T-helper 1 cell treated with Interleukin-12 subunit alpha and Interleukin-12 subunit beta and Interleukin-4 antibody, amounts not matched to agents 30 ng/mL and 1 ng/mL, for 36 hours (primary cell): ENCODE measurements at places on chromosomes 3 and 15. TPM values are rescaled to one million over a fixed set of nuclear protein-coding genes. Genes with fewer than 3 reads are reported as not detected.

SLC9C1 gene
- total RNA-seq: not detected in 2 replicates

CCDC33 gene
- total RNA-seq: not detected in 2 replicates

GABRB3 gene
- not detected in 2 replicates for total RNA-seq

BFSP2 gene
- 0.44 and 0.47 TPM in 2 replicates for total RNA-seq

EFHB gene
- total RNA-seq: 0.37 TPM in 1 of 2 replicates, not detected in the other
